H1 (cell line): ENCODE measurements at places on chromosomes 5 and 9. TPM values are rescaled to one million over a fixed set of nuclear protein-coding genes. Genes with fewer than 3 reads are reported as not detected.

The OR2V2 gene
- total RNA-seq = not detected in 2 replicates

The ACTBL2 gene
- total RNA-seq = not detected in 2 replicates

DNA sequence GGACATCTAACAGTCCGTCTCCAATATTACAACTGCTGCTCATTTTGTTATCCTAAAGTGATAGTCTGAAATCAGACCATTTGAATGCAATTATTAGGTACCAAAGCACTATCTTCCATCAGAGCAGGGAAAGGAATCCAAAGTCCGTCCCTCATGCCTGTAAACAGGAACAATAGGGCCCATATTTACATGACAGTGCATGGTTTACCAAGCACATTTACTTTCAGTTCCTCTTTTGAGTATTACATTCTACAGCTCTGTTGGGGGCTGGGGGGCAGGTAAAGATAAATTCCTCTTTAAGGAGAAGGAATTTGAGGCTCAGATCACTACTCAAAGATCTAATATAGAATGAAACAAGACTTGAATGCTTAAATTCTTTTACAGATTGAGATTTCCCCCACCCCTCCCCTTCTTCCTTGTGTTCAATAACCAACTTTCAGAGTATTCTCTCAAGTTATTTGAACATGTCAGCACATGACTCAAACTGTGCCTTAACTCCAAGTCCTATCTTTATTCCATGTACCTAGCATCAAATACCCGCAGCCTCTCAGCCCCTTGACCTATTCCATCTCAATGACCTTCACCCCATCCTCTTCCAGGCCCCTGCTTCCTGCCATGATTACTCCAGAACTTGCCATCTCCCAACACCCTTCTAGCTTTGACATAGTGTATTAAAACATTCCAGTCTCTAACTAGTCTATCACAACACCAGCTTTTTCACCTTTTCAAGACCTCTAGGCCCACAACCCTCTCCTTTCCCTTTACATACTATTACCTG is 71.0 kb downstream of the BRINP1 start:
- DNase-seq = peak; percentile 47

GRCh38 chr5:135269199-135269598 is 129.8 kb downstream of the MACROH2A1 start:
- DNase-seq = no peak

DNA sequence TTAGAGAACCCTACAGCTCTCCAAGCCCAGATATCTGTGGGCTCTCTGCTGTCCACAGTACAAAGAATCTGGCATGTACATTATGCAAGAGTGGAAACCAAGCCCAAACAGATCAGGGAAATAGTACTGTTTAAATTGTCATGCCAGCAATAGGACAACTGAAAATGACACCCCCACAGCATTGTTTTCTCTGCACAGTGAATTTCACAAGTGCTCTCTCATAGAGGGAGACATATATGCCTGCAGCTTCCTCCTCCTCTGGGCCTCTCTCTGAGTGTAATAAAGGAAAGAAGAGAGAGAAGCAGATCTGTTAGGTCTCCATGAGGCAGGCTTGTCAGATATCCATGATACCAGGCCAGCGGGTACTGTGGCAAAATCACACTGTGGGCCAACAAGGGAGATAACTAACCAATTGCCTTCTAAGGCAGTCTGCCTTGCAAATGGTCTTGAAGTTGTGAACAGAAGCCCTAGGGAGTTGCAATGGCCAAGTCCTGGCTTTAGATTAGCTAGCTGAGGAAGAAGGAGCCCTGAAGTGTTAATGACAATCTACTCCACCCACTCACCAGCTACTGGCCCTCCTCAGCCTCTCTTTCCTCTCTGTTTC is 54.4 kb upstream of the JMY start:
- DNase-seq = no peak

GRCh38 chr9:37017546-37017945 is 16.5 kb downstream of the PAX5 start:
- no peak for DNase-seq

GRCh38 chr5:37565062-37565670 is 186.0 kb downstream of the WDR70 start:
- DNase-seq = no peak

- no peak for DNase-seq
Observed at GRCh38 chr5:91535499-91535898, 152.4 kb upstream of the ARRDC3 start.
